Placental epithelial cell (primary cell): ENCODE measurements at places on chromosomes 7 and 10. TPM values are rescaled to one million over a fixed set of nuclear protein-coding genes. Genes with fewer than 3 reads are reported as not detected.

The C7orf57 gene
- 0.11 and 0.39 TPM in 2 replicates for total RNA-seq

The AKR1C4 gene
- total RNA-seq: not detected in 2 replicates

The TDRD1 gene
- total RNA-seq: 0.39 and 2.0 TPM in 2 replicates

The ANKRD30A gene
- total RNA-seq: not detected in 2 replicates

The PRKG1 gene
- total RNA-seq: 0.43 and 1.2 TPM in 2 replicates

The CACUL1 gene
- 49.5 and 53.9 TPM in 2 replicates for total RNA-seq

The ANXA8 gene
- 734 and 768 TPM in 2 replicates for total RNA-seq

The NPTX2 gene
- total RNA-seq: 0.22 and 0.39 TPM in 2 replicates

The ETV1 gene
- 0.11 and 0.39 TPM in 2 replicates for total RNA-seq

The XRCC2 gene
- total RNA-seq: 1.5 and 2.4 TPM in 2 replicates

The ELAPOR2 gene
- 2.6 and 2.7 TPM in 2 replicates for total RNA-seq

The FIS1 gene
- 130 and 179 TPM in 2 replicates for total RNA-seq

The SHH gene
- not detected in 2 replicates for total RNA-seq

The LLCFC1 gene
- not detected in 2 replicates for total RNA-seq

The DBF4 gene
- total RNA-seq: 8.6 and 17.4 TPM in 2 replicates

The BAIAP2L1 gene
- total RNA-seq: 40.8 and 45.9 TPM in 2 replicates

The FBXL13 gene
- 3.9 and 8.2 TPM in 2 replicates for total RNA-seq

The GPRIN2 gene
- total RNA-seq: 4.7 TPM in 1 of 2 replicates, not detected in the other

The FAM25A gene
- total RNA-seq: not detected in 2 replicates

The BLNK gene
- 14.1 and 25.5 TPM in 2 replicates for total RNA-seq

The NKX1-2 gene
- not detected in 2 replicates for total RNA-seq

The ZPBP gene
- not detected in 2 replicates for total RNA-seq

The CYP2C9 gene
- not detected in 2 replicates for total RNA-seq

The GIMAP5 gene
- total RNA-seq: not detected in 2 replicates

The PRLHR gene
- total RNA-seq: under 0.01 TPM in 1 of 2 replicates, not detected in the other

The SH2B2 gene
- 2.9 and 5.5 TPM in 2 replicates for total RNA-seq

The KIFBP gene
- 19.2 and 29.1 TPM in 2 replicates for total RNA-seq

The NUTM2E gene
- total RNA-seq: 0.11 TPM in 1 of 2 replicates, not detected in the other

The TRIM74 gene
- not detected in 2 replicates for total RNA-seq

The EVX1 gene
- not detected in 2 replicates for total RNA-seq

The CPXM2 gene
- total RNA-seq: 3.3 and 12.2 TPM in 2 replicates
